ENCODE measurements at places on chromosomes 5 and 9.
A peak's percentile ranks its signal among the peaks of the same experiment; 100 is the strongest.

- no peak for DNase-seq
Measured at GRCh38 chr5:38615042-38615441, 58.6 kb upstream of the LIFR start.

- DNase-seq, result no peak
Measured at GRCh38 chr5:6436715-6437331, 11.8 kb upstream of the UBE2QL1 start.

- DNase-seq, result no peak
Measured at GRCh38 chr9:119370816-119371215, 1.6 kb upstream of the BRINP1 start.

DNA sequence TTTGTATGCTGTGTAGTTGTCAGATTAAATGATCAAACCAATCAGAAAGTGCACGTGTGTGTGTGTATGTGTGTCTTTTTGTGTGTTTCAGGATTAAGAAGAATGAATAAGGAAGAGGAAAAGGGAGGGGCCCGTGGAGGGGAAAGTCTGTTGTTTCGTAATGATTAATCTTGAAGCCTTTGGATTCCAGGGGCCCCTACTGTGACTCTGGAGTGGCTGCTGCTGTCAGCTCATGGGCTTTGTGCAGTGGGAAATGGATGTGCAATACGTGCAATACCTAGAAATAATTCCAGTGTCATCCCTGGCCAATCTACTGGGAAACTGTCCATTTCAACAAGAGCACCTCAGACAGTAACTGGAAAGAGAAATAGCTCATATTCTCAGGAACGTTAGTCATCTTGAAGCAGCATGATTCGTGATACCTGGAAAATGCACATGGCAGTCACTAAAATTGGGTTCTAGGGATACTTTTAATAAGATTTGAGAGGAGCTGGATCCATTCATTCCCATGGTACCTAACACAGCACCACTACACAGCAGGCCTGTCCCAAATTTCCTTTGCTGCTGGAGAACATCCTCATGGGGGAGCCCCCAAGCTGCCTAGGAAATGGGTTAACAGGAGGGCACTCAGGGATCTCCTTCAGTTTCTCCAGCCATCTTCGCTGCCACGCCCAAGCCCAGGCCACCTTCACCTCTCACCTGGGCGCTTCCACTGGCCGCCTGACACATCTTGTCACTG lies 186.3 kb downstream of the NR3C1 start:
- no peak for DNase-seq

- DNase-seq, result peak; percentile 80
Measured at GRCh38 chr5:151214614-151215545, 9.0 kb downstream of the CCDC69 start.

DNA sequence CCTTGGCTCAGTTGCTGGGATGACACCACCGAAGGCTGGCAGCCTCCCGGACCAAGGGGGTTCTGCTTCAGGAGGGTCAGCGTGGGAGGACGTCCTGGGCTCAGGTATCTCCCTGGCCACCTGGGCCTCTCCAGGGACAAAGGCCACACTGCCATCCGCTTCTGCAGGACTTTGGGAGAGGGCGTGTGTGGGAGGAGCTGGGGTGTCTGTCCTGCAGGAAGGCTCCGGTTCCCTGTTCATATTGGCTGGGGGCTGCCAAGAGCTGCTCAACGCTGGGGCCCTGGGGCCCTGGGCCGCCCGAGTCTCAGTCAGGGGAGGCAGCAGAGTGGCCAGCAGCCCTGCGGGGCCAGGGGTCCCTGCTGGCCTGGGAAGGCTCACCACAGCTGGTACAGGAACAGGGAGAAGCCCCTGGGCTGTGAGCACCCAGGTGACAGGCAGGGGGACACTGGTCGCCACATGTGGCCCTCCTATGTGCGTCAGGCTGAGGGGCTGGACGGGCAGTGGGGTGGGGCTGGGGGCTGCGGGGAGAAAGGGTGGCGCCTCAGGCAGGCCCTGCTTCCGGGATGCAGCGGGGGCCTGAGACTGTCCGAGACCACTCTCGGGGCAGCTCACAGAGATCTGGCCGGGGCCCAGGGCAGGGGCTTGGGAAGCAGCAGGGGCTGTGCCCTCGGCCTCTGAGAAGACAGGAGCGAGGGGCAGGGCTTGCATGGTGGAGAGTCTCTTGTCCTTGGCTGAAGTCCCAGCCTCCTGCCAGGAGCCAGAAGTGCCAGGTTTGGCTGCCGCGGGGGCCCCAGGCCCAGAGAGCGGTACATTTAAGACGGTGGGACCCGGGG lies 4.9 kb upstream of the CARD9 start:
- DNase-seq, result no peak

- no peak for DNase-seq
Measured at GRCh38 chr9:94864862-94865509, 138.5 kb downstream of the AOPEP start.

- DNase-seq, result no peak
Measured at GRCh38 chr9:126925876-126926275, 11.3 kb downstream of the RALGPS1 start.

GRCh38 chr9:134127065-134127580 lies 8.8 kb upstream of the WDR5 start:
- DNase-seq, result no peak

- no peak for DNase-seq
Measured at GRCh38 chr5:13945271-13945670, 783 bp upstream of the DNAH5 start.

GRCh38 chr9:109969011-109969410 lies 189.0 kb downstream of the PALM2AKAP2 start:
- no peak for DNase-seq

DNA sequence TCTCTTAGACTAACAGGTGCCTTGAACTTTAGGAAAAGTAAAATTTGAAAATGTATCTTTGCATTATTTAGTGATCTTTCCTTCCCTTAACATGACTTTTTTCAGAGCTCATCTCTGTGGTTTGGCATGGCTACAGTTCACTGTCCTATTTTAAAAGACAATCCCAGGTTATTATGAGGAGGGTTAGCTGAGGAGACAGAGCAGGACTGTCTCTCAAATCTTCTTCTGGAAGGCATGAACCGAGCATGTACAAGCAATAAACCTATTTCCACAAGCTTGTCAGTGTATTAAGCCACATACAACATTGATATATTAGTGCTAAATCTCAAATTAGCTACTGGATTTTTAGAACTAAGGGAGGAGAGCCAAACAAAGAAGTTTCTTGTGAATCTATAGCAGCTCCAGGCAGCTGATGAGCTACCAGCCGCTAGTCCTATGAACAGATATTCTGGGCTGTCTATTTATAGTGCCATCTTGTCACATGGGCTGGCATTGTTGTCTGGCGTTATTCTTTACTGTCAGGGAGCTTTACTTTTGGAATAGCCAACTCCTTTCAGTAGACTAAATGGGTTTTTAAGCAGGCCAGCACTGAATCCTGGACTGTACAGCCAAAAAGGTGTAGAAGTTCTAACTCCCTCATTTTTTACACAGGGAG lies 171.2 kb upstream of the ACTBL2 start:
- no peak for DNase-seq

DNA sequence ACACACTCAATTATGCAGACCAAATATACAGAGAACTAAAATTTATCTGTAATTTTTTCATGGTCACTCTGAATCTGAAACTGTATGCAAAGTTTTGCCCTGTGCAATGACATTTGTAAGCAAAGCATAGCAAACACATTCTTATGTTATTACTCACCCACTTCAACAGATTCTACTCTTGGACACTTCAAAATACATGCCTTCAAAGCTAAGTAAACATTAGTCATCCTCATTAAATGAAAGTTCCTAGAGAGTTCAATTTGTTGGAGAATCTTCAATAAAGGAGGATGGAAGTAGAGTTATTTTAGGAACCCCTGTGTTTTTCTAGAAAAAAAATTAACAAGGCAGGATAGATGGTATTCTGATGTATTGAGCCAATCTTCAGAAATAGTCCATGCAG lies 639.7 kb upstream of the C9orf72 start:
- no peak for DNase-seq

GRCh38 chr5:53041071-53041692 lies 52.0 kb downstream of the ITGA2 start:
- DNase-seq, result no peak

DNA sequence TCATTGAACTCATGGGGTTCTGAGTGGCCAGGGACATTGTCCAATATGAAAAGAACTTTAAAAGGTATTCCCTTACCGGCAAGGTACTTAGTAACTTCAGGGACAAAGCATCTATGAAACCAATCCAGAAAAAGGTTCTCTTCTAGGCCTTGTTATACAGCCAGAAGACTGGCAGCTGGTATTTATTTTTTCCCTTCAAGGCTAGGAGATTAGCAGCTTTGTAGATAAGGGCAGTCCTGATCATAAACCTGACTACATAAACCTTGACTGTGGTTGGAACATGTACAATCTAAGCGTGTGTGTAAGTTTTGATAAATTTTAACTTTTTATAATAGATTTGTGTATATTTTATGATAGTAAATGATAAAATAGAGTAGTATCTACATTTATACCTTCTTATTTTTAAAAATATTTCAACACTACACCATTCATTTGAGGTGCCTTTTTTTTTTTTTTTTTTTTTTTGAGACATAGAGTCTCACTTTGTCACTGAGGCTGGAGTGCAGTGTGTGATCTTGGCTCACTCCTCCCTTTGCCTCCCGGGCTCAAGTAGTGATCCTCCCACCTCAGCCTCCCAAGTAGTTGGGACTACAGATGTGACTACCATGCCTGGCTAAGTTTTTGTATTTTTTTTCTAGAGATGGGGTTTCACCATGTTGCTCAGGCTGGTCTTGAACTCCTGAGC lies 24.5 kb downstream of the RANBP17 start:
- DNase-seq, result no peak

DNA sequence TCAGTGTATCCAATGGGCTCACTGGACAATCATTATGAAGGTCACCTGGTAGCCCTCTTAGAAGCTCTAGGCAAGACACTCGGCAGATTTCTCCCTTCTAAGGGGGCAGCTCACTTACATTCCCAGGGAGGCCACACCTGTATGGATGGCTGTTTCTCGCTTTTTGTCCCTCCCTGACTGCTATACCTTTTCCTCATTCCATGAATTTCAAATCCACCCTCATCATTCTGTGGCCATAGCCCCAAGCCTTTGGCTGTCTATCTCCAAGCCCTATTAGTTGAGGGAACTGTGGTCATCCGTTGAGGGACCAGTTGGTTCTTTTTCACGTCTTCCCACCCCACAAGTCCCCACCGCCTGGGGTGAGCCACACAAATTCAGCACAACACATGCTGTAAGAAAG lies 85.0 kb upstream of the RARS1 start:
- DNase-seq, result no peak

DNA sequence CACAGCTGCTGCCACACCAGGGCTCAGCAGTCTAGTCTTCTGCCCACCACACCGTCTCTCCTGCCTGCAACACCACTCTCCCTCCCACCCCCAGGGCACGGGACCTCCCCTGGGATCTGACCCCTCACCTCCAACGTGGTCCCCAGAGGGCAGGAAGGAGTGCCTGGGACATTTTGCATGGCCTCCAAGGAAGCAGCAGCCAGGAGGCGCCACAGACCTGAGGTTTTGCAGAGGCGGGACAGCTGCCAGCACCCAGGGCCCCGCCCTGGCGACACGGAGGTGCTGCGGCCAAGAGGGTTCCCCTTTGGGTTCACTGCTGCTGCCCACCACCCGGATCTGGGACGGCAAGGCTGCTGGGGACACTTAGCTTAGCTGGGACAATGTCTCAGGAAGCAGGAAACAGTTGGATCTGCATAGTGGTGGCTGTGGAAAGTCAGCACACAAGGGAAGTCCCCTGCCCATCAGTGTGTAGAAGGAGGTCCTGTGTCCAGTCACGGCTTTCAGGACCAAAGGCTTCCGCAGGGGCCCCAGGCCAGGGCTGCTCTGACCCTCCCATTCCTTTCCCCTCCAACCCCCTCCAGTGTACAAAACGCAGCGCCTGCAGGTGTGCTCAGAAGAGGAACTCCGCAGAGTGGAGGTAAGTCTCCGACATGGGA lies 13.8 kb downstream of the PROP1 start:
- DNase-seq, result no peak

- no peak for DNase-seq
Measured at GRCh38 chr9:136059851-136060670, 35.0 kb downstream of the NACC2 start.

DNA sequence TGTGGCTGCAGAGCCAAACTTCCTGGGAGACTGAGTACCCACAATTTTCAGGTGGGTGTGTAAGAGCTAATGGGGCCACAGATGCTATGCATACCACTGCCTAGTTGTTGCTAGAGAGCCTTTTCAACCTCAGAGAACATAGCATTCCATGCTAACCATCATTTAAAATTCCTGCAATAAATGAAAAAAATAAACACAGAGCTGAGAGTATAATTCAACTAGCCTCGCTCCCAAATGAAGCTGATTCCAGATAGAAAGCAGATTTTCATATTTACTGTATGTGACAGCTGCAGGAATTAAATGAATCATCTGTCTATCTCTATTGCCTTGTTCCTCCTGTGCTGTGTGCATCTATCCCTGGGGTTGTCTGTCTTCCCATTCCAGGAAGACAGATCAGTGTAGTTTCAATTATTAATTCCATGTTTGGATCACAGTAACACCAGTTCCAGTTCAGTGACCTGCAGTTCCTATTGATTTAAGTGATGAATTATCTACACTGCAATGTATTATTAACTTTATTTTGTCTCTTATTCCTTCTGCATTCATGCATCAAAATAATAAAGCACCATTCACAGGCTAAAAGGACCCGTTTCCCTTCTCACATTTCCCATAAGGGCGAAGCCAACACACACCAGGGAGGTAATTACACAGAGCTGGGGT lies 324.5 kb downstream of the SLIT3 start:
- DNase-seq, result no peak

GRCh38 chr5:169873642-169874041 lies 106.7 kb downstream of the INSYN2B start:
- no peak for DNase-seq

DNA sequence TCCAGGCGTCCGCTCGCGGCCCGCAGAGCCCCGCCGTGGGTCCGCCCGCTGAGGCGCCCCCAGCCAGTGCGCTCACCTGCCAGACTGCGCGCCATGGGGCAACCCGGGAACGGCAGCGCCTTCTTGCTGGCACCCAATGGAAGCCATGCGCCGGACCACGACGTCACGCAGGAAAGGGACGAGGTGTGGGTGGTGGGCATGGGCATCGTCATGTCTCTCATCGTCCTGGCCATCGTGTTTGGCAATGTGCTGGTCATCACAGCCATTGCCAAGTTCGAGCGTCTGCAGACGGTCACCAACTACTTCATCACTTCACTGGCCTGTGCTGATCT lies 294 bp downstream of the ADRB2 start:
- DNase-seq, result no peak

DNA sequence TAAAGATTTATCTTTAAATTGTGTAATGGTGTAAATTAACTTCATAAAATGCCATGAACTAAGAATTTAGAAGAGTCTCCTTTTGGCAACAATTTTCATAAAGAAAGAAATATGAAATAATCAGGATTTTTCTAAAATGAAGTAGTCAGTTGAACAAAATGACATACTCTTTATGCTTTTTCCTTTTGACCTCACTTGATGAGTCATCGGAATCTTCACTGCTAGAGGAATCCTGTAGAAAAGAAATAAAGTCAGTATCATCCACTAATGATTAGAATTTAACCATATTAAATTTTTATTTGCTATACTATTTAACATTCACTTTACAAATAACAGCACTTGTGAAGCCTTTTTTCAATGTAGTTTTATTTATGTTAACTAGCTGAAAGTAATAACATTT lies 26.1 kb downstream of the CHD1 start:
- DNase-seq, result no peak

Measured in memory B cell (primary cell).